ENCODE measurements at places on chromosomes 7 and 10. TPM values are rescaled to one million over a fixed set of nuclear protein-coding genes. Genes with fewer than 3 reads are reported as not detected.

Gene PLXNA4
- total RNA-seq = 26.2 TPM

Gene TRIL
- total RNA-seq = 0.48 TPM

Gene NMT2
- total RNA-seq = 32.4 TPM

Gene HECW1
- total RNA-seq = 0.48 TPM

Gene HABP2
- 0.29 TPM for total RNA-seq

DNA sequence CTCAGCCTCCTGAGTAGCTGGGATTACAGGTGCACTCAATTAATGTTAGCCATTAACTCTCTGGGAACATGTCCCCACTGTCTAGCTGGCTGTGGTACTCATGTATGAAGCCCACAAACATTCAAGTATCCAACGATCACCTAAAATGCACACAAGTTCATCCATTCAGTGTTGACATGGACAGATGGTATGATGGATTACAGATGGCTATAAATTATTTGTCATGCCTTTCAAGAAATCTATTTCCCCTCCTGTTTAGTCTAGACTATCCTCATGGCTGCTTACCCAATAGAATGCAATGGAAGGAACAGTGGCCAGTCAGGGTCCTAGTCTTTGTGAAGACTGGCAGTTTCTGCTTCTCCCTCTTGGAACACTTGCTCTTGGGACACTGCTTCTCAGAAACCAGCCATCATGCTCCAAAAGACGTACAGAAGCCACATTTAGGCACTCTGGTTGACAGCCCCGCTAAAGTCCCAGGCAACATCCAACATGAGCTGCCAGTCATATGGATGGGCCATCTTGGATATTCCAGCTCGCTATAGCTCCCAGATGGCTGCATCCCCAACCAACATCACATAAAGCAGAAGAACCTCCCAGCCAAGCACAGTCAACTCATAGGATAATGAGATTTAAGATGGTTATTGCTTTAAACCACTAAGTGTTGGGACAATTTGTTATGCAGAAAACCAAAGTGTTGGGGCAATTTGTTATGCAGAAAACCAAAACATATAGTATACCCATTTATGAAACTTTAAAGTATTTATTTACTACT, 33.1 kb downstream of the MYL10 start:
- DNase-seq = no peak

- DNase-seq = no peak
These were observed 10.9 kb downstream of the TECPR1 start for GRCh38 chr7:98240961-98241673.

DNA sequence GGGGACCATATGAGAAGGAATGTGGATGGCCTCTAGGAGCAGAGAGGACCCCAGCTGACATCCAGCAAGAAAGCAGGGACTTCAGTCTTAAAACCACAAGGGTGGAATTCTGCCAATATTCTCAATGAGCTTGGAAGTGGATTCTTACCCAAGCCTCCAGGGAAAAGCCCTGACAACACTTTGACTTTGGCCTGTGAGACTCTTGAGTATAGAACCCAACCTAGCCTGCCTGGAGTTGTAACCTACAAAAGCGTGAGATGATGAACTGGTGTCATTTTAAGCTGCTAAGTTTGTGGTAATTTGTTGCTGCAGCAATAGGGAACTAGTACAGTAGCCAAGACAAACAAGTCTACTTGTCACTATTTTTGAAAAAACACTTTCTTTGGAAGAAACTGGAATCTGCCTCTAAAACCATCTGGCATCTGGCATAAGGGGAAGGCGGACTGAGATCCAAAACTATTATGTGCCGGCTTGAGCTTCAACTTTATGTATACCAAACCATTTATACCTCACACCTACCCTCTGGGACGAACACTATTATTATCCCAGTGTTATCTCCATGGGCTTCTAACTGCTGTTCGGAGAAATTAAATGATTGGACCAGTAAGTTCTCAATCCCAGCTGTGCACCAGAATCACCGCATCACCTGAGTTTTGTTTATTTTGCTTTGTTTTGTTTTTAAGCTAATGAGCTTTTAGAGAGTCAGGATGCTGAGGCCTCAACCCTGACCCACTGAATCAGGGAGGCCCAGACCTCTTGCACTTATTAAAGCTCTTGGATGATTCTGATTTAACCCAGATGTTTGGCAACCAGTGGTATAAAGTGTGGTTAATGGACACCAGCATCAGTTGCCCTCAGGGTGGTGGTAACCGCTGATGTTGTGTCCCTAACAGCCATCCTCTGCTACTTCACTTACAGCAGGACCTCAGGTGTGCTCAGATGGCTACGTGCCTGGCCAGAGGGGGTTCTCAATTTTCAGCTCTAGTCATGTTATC, 83.0 kb downstream of the C1GALT1 start:
- no peak for DNase-seq

- no peak for DNase-seq
These were observed 228.7 kb upstream of the KLF6 start for GRCh38 chr10:4013651-4014121.

- no peak for DNase-seq
These were observed 32.9 kb downstream of the TLX1 start for GRCh38 chr10:101164020-101164419.

DNA sequence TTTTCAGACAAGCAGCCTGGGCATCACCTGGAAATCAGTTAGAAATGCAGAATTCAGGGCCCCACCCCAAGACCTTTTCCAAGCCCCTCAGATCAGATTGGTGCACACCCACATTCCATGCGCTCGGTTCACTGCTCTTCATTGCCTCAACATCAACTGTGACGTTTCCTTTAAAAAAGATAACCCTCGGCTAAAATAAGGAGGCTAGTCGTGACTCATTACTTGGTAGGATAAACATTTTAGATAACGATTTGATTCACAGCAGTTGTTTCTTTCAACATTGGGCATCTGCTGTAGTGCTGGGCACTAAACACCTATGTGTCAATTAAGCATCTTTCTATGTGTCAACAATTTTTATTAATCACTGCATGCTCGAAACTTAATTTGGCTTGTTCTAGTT, 191.1 kb upstream of the LRGUK start:
- DNase-seq = no peak

DNA sequence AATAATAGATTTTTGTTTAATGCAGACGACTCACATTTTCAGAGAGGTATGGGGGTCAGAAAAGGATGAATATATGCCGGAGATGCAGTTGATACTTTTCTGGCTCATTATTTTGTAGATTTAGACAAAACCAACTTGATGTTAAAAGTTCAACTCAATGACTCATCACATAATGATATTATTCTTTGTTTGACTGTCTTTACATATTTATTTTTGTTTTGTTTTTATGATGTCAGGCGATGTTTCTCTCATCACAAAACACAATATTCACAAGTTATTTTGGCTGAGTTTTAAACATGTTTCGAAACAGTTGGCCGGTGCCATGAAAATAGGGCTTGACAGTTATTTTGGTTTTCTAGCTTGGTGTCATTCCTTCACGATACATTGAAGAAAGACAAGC, 1.3 kb downstream of the GJD4 start:
- DNase-seq = no peak

DNA sequence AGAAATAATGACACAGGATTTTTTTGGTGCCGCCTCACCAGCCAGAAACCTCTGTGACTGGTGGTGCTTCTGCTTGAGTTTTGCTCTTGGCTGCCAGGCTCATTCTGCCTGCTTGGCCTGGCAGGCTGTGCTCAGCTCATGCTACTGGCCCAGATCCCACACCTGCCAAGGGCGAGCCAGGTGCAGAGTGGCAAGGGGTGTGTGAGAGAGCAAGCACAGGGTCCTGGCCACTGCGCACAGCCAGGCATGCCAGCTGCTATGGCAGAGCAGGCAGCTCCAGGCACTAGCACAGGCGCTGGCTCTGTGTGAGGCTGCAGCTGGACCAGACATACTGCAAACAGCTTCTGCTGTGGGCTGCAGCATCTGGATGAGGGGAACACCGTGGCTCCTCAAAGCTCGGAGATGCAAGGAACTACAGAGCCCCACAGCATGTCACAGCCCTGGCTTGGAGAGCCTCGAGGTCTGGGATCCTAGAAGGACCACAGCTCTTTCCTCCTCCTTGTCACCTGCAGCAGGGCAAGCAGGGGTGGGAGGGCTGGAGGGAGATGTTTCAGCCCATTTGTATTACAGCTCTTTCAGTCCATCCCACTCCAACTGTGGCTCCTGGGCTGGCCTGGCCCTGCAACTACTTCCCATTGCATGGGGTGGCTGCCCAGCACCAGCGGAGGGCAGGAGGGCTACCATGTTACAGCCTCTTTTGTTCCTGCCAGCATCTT, 313.4 kb upstream of the SEMA3C start:
- no peak for DNase-seq

DNA sequence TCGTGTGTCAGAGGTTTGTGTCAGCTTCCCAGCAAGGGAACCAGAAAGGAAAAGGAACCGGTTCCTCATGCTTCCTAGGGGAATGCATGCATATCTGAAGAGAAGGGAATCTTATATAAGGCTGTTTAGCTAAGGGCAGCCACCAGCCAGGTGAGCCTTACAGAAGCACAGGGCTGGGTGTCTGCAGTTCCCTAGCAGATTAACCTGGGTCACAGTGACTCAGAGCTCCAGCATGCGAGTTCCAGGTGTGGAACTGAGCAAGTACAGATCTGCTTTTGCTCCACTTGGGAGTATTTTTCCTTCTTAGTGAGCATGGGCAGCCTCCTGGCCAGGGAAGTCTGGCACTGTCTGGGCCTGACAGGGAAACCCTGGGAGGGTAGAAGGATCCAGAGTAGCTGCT, 957 bp upstream of the ANKRD2 start:
- DNase-seq = peak; percentile 39

DNA sequence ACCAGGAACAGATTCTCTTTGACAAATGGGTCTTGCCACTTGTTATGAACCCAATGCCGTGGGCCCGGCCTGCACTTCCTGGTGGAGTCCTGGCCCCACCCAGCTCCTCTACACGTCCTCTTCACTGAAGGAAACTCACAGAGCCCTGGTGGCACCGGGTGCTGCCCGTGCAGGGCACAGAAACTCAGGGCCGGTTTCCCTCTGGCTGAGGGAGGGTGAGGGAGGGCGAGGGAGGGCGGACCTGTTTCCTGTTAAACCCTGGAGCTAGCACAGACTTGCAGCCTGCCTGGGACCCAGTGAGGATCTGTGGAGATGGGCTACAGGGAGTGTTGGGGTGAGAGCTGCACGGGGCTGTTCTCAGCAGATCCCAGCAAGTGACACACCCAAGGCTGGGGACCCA, 596.3 kb downstream of the PTPRN2 start:
- no peak for DNase-seq

- no peak for DNase-seq
These were observed 382.4 kb downstream of the SORCS3 start for GRCh38 chr10:105023211-105024111.

GRCh38 chr10:117131376-117132327, 6.4 kb downstream of the VAX1 start:
- no peak for DNase-seq

DNA sequence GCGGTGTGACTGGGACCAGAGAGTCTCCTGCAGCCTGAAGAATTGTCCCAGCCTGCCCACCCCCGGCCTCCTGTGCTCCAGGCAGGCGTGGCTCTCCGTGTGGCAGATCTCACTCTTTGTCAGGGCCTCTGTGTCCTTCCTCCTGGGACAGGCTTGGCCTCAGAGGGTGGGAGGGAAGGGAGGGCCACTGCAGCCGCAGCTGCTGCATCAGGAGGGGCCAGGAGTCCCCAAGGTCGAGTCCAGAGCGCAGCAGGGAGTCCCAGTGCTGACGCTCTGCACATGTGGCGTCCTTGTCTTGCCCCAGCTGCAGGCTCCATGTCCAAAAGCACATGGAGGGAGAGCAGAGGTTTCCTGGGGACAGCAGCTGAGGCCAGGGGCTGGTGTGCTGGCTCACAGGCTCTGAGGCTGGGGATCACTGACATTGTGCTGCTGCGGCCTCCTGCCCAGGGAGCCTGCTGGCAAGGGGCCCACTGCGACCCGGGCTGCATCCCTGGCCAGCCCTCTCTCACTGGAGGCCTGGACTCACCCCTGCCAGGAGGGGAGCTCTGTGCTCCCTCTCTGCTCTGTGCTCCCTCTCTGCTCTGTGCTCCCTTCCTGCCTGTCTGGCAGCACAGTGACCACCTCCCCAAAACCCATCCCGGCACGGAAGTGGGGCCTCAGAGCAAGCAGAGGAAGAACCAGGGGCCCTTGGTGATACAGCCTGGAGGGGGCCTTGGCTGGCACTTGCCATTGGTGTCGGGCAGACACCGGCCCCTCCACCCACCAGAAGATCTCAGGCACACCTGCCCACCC, 114.6 kb upstream of the RET start:
- DNase-seq = peak; percentile 33

- DNase-seq = no peak
These were observed 62.6 kb downstream of the CUL2 start for GRCh38 chr10:35027567-35027966.

DNA sequence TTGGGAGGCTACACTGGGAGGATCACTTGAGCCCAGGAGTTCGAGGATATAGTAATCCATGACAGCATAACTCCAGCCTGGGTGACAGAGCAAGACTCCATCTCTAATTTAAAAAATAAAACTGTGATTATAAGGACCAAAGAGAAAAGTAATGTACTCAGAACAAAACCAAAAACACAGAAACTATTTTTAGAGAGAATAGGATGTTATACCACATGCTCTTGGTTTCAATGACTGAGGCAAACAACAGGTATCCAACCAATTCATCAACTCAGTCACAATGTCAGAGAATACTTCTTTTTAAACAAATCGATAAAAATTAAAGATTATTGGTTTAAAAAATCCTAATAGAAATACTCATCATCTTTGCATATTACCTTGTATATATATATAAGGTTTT, 186.7 kb downstream of the TPK1 start:
- DNase-seq = no peak

All from breast epithelium (tissue), 4 donors.